Activated naive CD8-positive, alpha-beta T cell treated with anti-CD3 and anti-CD28 coated beads, Interleukin-2, amount 10 ng/mL, durations not matched to agents 7 days and 5 days (primary cell): ENCODE measurements at places on chromosomes 1 and 21. TPM values are rescaled to one million over a fixed set of nuclear protein-coding genes. Genes with fewer than 3 reads are reported as not detected.
A peak's percentile ranks its signal among the peaks of the same experiment; 100 is the strongest.

DNA sequence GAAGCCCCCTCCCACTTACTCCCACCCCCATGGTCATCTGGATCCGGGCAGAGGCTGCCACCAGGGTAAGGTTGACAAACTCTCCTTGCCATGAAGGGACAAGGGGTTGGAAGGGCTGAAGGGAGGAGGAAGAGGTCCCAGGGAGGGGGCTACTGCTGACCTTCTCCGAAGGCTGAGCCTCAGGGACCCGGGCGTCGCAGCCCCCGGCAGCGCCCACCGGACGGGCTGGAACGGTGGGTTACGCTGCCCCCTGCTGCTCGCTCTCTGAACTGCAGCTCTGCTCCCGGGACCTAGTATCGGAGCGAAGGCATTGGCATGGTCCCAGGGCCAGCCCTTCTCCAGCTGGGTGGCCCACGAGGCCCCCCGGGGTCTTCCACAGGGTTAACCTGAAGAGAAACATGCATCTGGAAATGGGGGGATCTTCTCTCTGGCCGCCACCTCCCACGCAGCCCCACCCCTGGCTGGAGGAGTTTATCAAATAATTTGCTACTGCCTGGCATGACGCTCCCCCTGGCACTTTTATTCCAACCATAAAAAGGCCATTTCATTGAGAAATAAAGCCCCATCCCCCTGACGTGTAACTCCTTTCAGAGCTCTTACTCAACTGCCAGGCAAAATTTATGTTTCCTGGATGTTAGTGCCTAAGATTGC, 70.4 kb upstream of the TARDBP start:
- H3K36me3 ChIP-seq: no peaks in the 10 kb centered on the region
- peaks cover 55% of the 10 kb centered on the region for H3K27me3 ChIP-seq
- no peak overlapping the region for H3K4me3 ChIP-seq
- DNase-seq: peak; percentile 78
- no peak overlapping the region for H3K27ac ChIP-seq

The ANKRD45 gene
- not detected for total RNA-seq

GRCh38 chr1:66438501-66438900, 95.5 kb upstream of the SGIP1 start:
- no peaks in the 10 kb centered on the region for H3K27me3 ChIP-seq
- H3K4me1 ChIP-seq: peaks cover 34% of the 10 kb centered on the region
- H3K36me3 ChIP-seq: peaks cover 3% of the 10 kb centered on the region

- peaks cover 36% of the 10 kb centered on the region for H3K4me1 ChIP-seq
- no peaks in the 10 kb centered on the region for H3K36me3 ChIP-seq
- peak overlapping the region; percentile 84 for H3K27ac ChIP-seq
Measured at GRCh38 chr1:40795811-40796586, 12.4 kb downstream of the KCNQ4 start.

- H3K36me3 ChIP-seq: no peaks in the 10 kb centered on the region
- H3K27ac ChIP-seq: no peak overlapping the region
- H3K27me3 ChIP-seq: peaks cover 7% of the 10 kb centered on the region
- no peak overlapping the region for H3K4me3 ChIP-seq
- no peak for DNase-seq
Measured at GRCh38 chr1:145696630-145696960, 10.6 kb downstream of the PDZK1 start.

DNA sequence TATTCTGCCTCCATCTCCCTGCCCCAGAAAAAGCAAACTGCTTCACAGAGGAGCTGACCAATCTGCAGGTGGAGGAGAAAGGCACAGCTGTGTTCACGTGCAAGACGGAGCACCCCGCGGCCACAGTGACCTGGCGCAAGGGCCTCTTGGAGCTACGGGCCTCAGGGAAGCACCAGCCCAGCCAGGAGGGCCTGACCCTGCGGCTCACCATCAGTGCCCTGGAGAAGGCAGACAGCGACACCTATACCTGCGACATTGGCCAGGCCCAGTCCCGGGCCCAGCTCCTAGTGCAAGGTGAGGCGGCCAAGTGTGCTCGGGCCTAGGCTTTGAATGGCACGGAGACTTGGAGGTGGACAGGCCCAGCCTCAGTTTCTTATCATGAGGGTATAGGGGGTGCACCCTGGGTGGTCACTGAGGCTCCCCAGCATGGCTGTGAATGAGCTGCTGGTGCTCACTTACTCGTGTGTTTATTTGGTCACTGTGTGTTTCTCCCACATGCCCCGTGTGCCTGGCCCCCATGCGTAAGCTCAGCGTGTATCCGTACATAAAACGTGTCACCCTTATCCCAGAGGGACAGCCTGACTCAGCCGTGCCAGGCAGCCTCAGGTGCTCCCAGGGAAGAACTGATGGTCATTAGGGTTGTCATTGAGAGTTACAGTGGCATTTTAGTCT, 75.8 kb downstream of the OBSCN start:
- no peaks in the 10 kb centered on the region for H3K36me3 ChIP-seq
- no peaks in the 10 kb centered on the region for H3K27me3 ChIP-seq
- no peak overlapping the region for H3K27ac ChIP-seq
- no peak overlapping the region for H3K4me3 ChIP-seq

DNA sequence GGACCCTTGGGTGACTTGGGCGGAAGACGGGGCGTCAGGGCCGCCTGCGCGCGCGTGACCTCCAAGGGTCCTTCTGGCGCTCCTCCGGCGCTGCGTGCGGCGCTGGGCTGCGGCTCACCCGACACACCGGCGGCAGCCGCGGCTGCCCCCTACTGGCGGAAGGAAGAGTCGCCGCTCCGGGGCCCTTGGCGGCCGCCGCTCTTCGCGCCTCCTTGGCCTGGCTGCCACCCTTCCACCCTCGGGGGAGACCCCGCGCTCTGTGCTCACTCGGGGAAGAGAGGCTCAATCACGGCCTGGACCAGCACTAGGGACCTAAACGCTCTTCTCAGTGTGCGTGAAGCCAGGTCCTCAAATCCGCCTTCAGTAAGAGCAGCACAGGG, 89.7 kb downstream of the DMRTA2 start:
- H3K4me1 ChIP-seq: no peaks in the 10 kb centered on the region
- peak; percentile 73 for DNase-seq
- peak overlapping the region; percentile 38 for H3K4me3 ChIP-seq
- H3K27me3 ChIP-seq: peaks cover 30% of the 10 kb centered on the region
- H3K36me3 ChIP-seq: no peaks in the 10 kb centered on the region

The LCA5L gene
- total RNA-seq: not detected

The SIPA1L2 gene
- total RNA-seq: 0.86 TPM

The FAM229A gene
- 17.6 TPM for total RNA-seq

- peaks cover 21% of the 10 kb centered on the region for H3K27me3 ChIP-seq
- peaks cover 29% of the 10 kb centered on the region for H3K4me1 ChIP-seq
- peak within 1 kb of the TSS; percentile 91 for H3K4me3 ChIP-seq
- peak within 1 kb of the TSS; percentile 88 for H3K27ac ChIP-seq
- no peaks in the 10 kb centered on the region for H3K36me3 ChIP-seq
- DNase-seq: peak; percentile 99
Measured at GRCh38 chr1:8817412-8818324, at the start of gene RERE. TSS of gene RERE (minus strand) at chr1:8817640.

DNA sequence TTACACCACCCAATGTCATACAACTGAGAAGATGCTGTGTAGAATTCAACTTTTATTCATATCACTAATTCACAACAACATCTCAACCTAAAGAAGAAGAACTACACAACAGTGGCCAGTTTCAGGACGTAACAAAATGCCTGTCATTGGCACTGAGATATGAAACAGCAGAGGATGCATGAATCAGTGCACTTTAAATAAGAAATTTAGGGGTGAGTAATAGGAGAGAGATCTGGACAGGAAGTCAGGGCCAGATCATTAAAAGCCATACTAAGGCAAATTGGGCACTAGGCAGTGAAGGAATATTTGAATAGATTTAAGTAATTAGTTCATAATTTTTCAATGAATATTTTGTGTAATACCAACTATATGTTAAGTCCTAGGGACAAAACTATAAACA, 510.5 kb downstream of the PLPP3 start:
- no peaks in the 10 kb centered on the region for H3K4me1 ChIP-seq
- no peak for DNase-seq
- H3K27ac ChIP-seq: no peak overlapping the region
- H3K27me3 ChIP-seq: no peaks in the 10 kb centered on the region
- H3K4me3 ChIP-seq: no peak overlapping the region
- H3K36me3 ChIP-seq: no peaks in the 10 kb centered on the region

The OVAAL gene
- not detected for total RNA-seq

DNA sequence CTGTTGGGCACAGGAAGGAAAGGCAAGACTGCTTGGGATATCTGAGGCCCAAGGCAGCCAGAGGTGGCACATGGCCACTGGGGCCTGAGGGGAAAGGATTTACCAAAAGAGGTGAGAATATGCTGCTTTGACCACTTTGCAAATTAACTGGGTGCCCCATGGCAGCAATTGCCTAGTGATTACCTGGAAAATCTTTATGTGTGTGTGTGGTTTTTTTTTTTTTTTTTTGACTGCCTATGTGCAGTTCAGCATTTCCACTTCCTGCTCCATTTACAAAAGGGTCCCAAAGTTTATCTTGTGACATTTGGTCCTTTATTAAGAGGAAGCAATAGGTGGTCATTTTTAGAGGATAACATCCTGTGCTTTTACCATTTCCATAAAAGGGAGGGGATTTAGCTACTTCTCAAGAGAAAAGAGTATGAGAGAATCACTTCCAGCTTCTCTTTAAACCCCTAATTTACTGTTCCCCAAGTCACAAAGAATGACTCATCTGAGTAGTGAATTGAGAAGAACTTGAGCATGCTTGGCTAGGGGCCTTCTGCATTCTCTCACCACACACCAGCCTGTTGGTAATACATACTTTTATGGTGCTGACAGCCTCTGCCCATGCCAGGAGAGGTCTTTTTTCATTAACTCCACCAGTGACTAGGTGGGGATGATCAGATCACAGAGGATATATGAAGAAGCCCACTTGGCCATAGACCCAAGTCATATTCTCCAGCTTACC, 52.1 kb downstream of the SYDE2 start:
- peak; percentile 34 for DNase-seq
- H3K4me3 ChIP-seq: peak overlapping the region; percentile 54
- H3K4me1 ChIP-seq: peaks cover 24% of the 10 kb centered on the region
- H3K36me3 ChIP-seq: no peaks in the 10 kb centered on the region
- H3K27me3 ChIP-seq: peaks cover 2% of the 10 kb centered on the region

DNA sequence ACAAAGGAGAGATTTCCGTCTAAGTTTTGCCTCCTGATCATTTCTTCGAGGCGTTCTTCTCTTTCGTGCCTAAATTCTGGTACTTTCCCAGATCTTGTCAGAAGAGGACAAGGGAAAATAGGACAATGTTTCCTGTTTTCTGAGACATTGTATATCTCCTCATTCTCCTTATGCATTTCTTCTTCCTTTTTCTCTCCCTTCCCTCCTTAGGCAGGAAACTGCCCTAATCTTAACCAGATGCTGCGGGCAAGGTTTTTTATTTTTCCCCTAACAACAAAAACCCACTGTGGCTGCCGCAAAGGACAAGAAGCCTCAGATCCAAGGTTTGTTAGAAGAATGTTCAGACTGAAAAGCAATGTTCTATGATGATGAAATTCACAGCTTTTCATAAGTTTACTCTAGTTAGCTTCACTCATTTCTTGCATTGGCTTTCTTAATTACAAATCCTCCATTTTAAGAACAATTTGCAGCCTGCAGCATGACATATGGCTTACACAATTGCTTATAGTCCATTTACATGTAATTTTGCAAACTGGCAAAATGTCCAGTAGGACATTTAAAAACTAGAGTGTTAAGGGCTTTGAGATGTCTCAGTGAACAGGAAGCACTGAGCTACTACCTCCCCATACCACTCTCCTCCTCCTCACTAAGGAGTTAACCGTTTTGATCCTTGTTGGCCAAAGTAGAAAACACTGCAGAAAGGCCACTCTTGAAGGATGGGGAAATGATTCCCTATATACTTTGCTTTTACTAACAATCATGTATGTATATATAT, 624 bp downstream of the CTSK start:
- H3K4me1 ChIP-seq: peaks cover 12% of the 10 kb centered on the region
- H3K27ac ChIP-seq: peak overlapping the region; percentile 1
- peaks cover 4% of the 10 kb centered on the region for H3K36me3 ChIP-seq
- H3K4me3 ChIP-seq: no peak overlapping the region
- no peaks in the 10 kb centered on the region for H3K27me3 ChIP-seq

The CHI3L2 gene
- 33.9 TPM for total RNA-seq

The MPL gene
- not detected for total RNA-seq

DNA sequence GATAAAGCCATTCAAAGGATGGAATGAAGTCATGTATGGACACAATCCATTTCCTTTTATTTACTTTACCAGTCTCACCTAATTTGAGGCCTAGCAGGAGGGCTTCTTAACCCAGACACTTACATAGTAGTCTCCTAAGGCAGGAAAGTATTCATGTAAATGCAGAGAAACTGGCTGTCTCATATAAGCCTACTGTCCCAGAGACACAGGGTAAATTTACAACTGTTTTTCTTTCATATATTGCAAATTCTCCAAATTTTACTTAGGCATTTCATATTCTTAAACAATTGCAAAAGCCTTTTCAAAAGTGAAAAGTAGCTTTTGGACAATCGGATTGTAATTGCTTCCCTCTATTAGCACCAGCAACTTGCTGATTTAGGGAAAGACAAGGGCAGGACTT, 29.9 kb downstream of the SPAG17 start:
- H3K4me3 ChIP-seq: no peak overlapping the region
- no peak overlapping the region for H3K27ac ChIP-seq
- H3K4me1 ChIP-seq: no peaks in the 10 kb centered on the region
- H3K27me3 ChIP-seq: no peaks in the 10 kb centered on the region
- DNase-seq: no peak

DNA sequence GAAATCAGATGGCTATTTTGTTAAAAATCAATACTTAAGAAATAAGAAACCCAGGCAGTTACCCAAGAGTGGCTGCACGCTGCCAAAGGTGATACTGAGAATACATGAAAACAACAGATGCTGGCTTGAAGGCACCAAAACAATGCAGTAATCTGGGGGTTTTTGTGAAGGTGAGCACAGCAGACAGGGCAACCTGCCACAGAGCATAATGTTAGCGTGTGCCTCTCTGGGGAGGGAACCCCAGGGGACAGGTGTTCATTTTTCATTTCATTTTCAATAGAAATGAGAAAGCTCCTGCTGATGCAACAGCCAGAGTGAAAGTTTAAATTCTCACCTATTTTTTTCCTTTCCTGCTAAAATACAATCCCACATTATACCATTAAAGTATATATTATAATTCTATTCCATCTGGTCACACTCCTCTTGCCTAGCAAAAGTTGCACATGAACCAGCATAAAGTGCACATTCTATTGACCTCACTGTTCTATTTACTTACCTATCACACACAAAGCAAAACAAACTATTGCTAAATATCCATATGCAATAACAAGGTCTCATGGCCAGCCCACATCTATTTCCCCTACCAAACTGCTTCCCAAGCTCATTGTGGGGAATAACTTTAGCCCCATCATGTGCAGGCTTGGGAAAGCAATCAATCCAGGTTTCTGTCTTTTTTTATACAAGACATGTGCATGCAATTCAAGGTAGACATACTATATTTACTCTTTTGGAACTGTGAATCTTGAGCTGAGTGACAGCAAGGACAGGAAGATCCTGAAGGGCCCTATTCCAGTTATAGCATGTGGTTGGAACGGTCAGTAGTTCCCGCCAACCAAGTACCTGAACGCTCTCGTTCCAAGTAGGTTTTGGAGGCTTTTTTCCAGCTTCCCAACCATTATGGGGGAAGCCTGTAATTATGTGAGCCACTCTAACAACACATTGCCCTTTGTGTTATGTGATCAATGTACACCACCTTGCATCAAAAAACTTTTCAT, 173.6 kb downstream of the RERE start:
- H3K4me1 ChIP-seq: peaks cover 28% of the 10 kb centered on the region
- no peaks in the 10 kb centered on the region for H3K27me3 ChIP-seq
- H3K27ac ChIP-seq: no peak overlapping the region

- H3K4me1 ChIP-seq: no peaks in the 10 kb centered on the region
- no peak overlapping the region for H3K27ac ChIP-seq
- DNase-seq: no peak
- H3K36me3 ChIP-seq: no peaks in the 10 kb centered on the region
- no peak overlapping the region for H3K4me3 ChIP-seq
Measured at GRCh38 chr1:178047403-178048093, 46.4 kb upstream of the RASAL2 start.
